NCI-H187 (cell line): ENCODE measurements at places on chromosomes 5 and 9.

- no peak for DNase-seq
Measured at GRCh38 chr5:134503937-134504437, 21.5 kb upstream of the JADE2 start.

GRCh38 chr5:44919560-44919959 is 110.8 kb downstream of the MRPS30 start:
- DNase-seq = no peak

DNA sequence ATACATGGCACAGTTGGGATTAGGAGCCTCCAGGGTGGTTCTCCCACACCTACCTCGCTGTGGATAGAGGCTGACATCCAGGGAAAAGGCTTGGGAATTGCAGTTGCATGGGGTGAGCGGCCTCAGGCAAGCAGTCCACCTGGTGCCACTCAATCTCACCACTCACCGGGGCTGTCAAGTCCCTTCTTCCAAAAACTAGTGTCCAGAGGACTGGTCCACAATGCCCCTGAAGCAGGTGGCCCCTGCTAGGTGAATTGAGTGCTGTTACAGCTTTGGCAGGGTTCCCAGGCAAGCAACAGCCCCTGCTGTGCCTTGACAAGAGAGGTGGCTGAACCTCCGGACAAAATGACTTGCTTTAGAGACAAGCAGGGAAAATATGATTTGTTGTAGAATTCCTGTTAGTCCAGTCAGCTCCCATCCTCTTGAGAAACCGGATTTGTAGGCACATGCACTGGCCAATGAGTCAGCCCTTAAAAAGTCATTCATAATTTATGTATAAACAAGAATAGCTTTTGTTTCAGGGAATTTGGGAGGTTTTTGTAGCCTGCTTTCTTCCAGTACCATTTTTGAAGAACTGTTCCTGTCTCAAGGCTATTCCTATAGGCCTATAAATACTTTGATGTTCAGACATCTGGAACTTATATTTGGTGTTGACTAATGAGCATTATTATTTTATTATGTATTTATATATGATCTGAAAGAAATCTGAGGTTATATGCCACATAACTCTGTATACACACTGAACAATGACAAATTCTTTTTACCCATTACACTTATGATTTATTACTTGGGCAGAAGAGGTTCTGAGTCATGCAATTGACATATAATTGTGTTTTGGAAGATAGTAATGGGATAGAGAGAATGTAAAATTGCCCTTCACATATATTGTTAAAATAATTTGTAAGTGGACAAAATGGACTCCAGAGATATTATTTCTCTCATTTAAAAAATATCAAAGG is 411.1 kb downstream of the ACTL7B start:
- DNase-seq = no peak

DNA sequence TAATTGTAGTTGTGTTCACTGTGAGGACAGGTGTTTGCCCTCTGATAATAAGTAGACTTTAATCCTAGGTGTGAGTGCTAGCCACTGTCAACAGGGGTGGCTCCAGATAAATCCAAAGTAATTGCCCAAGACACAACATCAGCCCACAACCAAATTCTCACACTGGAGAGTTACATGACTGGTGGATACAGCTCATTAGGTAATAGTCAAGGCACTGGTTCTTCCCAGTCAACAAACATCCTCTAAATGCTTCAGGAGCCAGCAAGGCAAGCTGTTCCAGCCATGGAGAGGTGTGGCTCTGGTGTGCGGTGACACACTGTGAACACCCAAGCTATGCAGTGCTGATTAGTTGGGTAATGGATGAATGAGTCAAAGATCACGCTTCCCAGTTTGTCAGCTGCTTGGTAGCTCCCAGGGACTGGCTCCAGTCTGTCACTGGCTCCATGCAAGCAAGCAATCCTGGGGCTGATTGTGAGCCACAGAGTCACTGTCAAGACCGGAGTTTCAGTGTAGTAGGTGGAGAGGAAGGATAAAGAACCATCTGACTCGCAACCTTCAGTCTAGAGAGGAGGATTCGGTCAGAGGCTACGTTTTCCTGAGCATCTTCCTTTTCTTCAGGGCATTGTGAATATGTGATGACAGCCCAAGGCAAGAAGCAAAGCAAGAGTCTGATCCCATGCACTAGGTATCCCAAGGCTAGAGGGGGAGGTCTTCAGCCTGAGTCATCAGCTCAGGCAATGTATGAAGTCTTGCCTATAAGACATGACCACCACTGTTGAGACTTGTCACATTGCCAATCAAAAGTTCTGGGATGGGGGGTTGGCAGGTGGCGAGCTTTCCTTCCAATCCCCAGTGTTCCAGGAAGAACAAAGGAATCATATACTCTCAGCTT is 63.1 kb downstream of the UGCG start:
- DNase-seq = no peak

GRCh38 chr5:43420241-43420640 is 8.1 kb upstream of the CCL28 start:
- DNase-seq = no peak

- DNase-seq = no peak
Measured at GRCh38 chr5:136014049-136015002, 14.5 kb upstream of the TGFBI start.

DNA sequence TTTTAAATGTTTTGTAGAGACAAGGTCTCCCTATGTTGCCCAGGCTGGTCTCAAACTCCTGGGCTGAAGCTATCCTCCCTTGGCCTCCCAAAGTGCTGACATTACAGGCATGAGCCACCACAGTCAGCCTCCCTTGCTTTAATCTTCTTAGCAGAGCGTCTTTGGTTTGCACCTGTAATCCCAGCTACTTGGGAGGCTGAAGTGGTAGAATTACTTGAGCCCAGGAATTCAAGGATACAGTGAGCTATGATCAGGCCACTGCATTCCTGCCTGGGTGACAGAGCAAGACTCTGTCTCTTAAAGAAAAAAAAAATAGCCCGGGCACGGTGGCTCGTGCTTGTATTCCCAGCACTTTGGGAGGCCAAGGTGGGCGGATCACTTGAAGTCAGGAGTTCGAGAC is 27.8 kb downstream of the UBE2D2 start:
- DNase-seq = no peak
